ACHN (cell line): ENCODE measurements at places on chromosomes 6 and 20.

DNA sequence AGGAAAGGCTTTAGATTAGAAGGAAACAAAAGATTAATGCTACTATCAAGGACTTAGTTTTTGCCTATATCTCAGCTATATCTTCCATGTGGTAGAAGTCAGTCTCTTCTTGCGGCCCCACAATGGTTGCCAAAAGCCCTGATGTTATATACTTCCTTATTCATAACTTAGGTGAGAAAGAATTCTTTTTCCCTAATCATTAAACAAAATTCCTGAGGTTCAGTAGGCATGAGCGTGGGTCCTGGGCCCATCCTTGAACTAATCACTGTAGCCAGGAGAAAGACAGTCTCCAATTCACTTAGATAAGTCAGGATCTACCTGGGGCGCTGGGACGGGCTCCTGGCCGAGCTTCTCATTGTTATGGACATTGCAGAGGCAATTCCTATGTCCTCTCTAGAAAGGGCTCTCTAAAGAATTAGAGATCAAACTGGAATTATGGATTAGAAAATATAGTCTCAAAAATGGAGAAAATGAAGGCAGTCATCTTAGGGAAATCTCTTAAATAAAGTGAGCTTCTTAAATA lies 134.3 kb downstream of the KIF6 start:
- DNase-seq: no peak

GRCh38 chr6:47599512-47599911 lies 98.9 kb upstream of the ADGRF4 start:
- DNase-seq: no peak

GRCh38 chr6:162554531-162554930 lies 173.0 kb downstream of the PRKN start:
- no peak for DNase-seq

GRCh38 chr6:129257196-129257595 lies 374.3 kb downstream of the LAMA2 start:
- no peak for DNase-seq

- no peak for DNase-seq
Observed at GRCh38 chr6:154506582-154506981, 3.9 kb downstream of the CNKSR3 start.

GRCh38 chr6:140940251-140940925 lies 1192.3 kb upstream of the GJE1 start:
- DNase-seq: no peak

GRCh38 chr20:24634855-24635254 lies 165.4 kb downstream of the SYNDIG1 start:
- peak; percentile 77 for DNase-seq

- no peak for DNase-seq
Observed at GRCh38 chr6:31464252-31465184, 33.4 kb upstream of the MICB start.

- DNase-seq: peak; percentile 7
Observed at GRCh38 chr20:44471481-44471882, 4.2 kb upstream of the TTPAL start.

DNA sequence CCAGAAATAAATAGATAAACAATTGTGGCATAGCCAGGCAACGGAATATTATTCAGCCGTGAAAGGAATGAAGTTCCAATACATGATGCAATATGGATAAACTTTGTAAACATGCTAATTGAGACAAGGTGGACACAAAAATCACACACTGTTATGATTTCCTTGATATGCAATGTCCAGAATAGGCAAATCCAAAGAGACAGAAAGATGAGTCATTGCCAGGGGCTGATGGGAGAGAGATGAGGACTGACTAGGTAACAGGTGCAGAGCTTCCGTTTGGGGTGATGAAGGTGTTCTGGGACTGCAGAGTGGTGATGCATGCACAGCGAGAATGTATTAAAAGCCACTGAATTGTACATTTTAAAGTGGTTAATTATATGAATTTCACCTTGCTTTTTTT lies 31.1 kb upstream of the SPO11 start:
- no peak for DNase-seq

- DNase-seq: no peak
Observed at GRCh38 chr6:140907235-140907634, 1225.5 kb upstream of the GJE1 start.

DNA sequence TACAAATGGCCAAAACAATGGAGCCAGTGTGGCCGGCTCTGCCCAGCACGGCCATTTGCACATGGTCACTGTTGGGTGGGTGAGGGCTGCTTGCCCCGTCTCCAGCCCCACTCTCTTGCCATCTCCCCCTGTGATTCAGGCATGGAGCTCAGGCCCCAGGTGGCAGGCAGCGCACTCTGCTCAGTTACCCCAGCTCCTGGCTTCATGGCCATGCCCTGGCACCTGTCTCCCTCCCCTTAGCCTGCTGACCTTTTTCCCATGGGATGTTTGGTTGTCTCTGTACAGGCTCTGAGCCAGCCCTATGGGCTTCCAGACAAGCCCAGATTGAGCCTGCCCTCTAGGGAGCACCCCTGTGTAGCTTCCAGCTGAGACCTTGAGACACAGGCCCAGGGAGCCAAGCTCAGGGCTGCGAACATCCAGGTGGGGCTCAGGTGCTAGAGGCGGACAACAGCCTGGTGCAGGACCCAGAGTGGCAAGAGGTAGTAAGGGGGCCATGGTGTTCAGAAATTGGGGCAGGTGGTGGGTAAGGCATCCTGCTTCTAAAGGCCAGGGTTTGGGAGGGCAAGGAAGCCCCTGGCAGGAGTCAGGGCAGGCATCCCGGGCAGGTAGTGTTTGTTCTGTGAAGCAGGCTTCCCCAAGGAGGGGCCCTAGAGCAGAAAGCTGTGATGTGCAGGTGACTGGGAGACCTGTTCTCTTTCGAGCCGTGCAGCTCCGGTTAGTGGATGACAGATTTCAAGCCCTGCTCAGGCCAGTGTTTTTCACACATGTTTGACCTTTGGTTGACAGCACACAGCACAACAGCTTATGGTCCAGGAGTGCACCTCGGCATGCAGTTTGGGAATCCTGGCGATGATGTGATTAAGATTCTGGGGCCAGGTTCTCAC lies 17.7 kb downstream of the SYNJ2 start:
- no peak for DNase-seq

- DNase-seq: no peak
Observed at GRCh38 chr6:52537001-52537753, 39.7 kb downstream of the TRAM2 start.

- peak; percentile 25 for DNase-seq
Observed at GRCh38 chr20:62642666-62643520, 590 bp downstream of the SLCO4A1 start.

GRCh38 chr6:152161501-152161900 lies 354.0 kb downstream of the ESR1 start:
- no peak for DNase-seq

DNA sequence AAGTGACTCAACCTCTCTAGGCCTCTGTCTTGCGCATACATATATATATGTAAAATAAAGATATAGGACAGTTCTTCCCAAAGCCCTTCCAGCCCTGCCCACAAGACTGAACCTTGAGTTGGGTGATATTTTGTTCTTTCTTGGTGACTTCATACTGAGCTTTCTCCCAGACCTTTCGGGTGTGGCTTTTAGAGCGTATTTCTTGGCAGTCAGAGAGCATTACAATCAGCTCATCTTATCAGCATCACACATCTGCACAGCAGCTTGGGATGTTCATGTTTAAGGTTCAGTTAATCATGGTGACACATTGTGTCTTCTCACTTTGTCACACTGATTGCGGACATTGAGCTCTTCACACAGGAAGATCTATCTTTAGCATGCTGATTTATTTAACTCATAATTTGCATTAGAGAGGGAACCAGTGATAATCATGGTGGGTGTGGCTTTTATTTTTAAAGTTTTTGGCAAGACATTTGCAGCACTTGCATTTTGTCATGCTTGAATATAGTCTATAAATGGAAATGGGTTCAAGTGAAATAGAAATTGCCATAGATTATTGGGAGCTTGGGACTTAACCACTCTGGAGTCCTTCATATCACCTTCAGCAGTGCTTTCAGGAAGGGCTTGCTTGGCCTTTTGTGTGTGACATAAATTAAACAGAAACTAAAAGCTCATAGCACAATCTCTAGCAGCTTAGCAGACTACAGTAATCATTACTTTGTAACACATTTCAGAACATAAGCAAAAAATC lies 8.3 kb downstream of the KIF3B start:
- DNase-seq: no peak

DNA sequence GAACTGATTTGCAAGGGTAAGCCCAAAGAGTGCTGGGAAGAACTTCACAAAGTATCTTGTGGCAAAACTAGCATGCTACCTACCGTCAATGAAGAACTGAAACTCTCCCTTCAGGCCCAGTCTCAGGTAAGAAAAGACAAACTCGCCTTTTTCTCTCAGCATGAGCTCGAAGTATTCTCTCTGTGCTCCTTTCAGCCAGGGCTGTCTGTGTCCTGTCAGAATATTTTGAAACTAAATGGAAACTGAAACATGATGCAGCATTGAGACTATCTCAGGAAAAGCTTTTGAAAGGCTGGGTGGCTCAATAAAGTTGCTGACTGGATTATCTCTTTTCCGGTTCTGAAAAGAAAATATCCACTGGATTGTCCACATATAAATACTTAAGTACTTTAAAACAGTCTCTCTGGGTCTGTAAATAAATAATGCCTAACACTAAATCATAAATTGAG lies 696 bp downstream of the CALHM5 start:
- no peak for DNase-seq

GRCh38 chr6:20879526-20879925 lies 345.3 kb downstream of the CDKAL1 start:
- peak; percentile 4 for DNase-seq

- DNase-seq: peak; percentile 25
Observed at GRCh38 chr20:22586645-22587310, 2.4 kb upstream of the FOXA2 start.

DNA sequence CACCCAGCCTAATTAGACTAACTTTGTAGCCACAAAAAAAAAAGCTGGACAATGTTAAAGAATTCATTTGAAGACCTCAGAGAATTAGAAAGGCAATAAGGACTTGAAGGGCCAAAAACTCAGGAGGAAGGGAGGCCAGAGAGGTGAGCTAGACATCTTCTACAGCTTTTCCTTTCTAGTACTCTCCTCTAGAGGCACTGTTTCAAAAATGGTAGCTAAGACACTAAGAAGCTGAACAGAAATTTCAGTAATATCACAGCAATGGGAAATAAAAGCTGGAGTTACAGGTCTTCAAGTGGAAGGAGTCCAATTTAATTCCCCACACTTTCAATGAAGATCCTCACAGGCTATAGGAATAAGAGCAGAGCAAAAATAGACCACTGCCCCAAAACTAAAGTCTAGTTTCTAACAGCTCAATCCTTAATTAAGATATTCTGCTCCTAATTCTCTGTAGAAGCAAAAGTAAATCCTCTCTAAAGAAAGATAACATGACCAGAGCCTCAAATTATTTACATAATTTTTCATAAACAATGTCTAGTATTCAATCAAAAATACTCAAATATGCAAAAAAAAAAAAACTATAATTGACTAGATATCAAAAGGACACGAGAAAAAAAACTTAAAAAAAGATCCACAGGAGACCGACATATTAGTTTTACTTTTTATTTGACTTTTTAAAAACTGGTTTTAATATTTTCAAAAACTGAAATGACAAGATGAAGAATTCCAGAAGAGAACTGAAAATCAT lies 63.7 kb downstream of the RNGTT start:
- peak; percentile 2 for DNase-seq

GRCh38 chr6:1179571-1180459 lies 132.1 kb upstream of the FOXQ1 start:
- DNase-seq: no peak

- peak; percentile 27 for DNase-seq
Observed at GRCh38 chr20:48826883-48827771, 672 bp downstream of the PREX1 start.

GRCh38 chr6:119501798-119502483 lies 152.4 kb upstream of the MAN1A1 start:
- no peak for DNase-seq

DNA sequence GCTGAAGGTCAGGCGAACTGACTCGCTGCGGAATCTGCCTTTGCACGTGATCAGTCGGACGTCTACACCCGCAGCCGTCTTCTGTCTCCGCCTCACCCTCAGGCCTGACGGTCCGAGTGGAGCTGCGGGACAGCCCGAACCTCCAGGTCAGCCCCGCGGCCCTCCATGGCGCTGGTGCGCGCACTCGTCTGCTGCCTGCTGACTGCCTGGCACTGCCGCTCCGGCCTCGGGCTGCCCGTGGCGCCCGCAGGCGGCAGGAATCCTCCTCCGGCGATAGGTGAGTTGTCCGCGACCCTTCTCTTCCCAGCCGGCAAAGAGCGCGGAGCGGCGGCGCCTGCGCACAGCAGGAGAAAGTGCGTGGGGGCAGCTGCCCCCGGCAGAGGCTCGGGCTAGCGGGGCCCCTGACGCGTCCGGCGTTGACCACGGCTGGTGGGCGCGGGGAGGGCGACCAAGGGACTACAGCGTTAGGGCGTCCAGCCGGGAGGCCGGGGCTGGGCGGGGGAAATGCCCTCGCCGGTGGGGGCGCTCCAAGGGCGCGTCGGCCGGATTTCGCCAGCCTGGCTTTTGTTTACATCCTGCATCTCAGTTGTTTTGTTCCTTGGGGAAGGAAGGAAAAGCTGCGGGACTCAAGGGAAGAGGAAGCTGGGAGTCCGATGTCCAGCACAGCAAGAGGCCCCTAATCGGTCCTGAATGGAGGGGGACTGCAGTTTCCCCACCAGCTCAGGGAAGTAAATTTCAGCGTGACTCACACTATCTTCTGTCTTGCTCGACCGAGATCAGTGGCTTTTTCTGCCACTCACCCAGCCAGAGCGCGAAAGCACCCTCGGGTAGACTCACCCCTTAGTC lies at the start of gene SMPDL3A:
Gene SMPDL3A, plus strand, starts transcription at position 77 of the 846 bp plus-strand sequence. Its CDS starts 89 bp downstream, at position 166.
- peak; percentile 74 for DNase-seq

- DNase-seq: no peak
Observed at GRCh38 chr20:13684566-13685222, 46.0 kb upstream of the TASP1 start.

DNA sequence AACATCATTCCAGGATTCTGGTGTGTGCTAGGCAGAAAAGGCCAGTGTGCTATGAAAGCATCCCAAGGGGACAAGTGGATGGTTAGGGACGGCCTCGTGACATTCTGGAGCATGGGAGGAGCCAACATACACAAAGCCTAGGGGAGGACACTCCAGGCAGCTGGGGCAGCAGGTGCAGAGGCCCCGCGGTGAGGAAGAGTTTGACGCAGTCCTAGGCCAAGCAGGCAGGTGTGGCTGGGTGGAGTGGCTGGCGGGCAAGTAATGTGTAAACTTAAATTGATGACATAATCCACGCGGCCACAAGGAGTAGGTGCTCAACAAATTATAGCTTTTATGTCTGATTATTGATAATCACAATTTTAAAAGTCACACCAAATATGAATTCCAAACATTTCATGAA lies 93.6 kb downstream of the TMEM242 start:
- no peak for DNase-seq

GRCh38 chr6:42449917-42450476 lies 1.7 kb downstream of the TRERF1 start:
- no peak for DNase-seq

- DNase-seq: no peak
Observed at GRCh38 chr6:20328266-20328923, 73.3 kb upstream of the E2F3 start.

DNA sequence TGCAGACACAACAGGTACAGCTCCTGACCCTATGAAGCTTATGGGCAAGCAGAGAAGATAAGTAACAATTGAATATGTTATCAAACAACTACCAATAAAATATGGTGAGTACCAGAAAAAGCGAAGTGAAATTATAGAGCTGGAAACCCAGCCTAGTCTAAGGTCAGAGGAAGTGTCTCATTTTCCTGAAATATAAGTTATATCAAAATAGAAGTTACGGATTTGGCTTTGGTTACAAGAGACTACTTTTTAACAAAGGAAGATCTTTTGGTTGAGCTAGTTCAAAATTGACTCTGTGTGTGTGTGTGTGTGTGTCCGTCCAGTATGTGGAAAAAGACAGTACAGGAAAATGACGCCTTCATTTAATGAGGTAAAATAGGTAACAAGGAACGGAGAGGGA lies 8.9 kb downstream of the STX11 start:
- no peak for DNase-seq
